ENCODE measurements at places on chromosomes 16 and 17. TPM values are rescaled to one million over a fixed set of nuclear protein-coding genes. Genes with fewer than 3 reads are reported as not detected.

Gene ST6GALNAC2
- 0.44 TPM for total RNA-seq

Gene TMEM100
- not detected for total RNA-seq

Gene SALL1
- not detected for total RNA-seq

Gene SPIRE2
- 1.0 TPM for total RNA-seq

Gene SMIM22
- total RNA-seq: not detected

Gene FOXO3B
- total RNA-seq: 6.3 TPM

Gene SLC9A5
- total RNA-seq: 1.6 TPM

Gene IL21R
- total RNA-seq: 29.3 TPM

Gene PRSS36
- total RNA-seq: 0.83 TPM

Gene DPEP3
- 3.1 TPM for total RNA-seq

Gene TUFM
- 117 TPM for total RNA-seq

Gene RBFOX1
- not detected for total RNA-seq

Gene TPSG1
- not detected for total RNA-seq

Gene RNF157
- 46.1 TPM for total RNA-seq

Gene QPRT
- 0.55 TPM for total RNA-seq

Gene NUFIP2
- 89.3 TPM for total RNA-seq

Gene SLC38A8
- not detected for total RNA-seq

Gene KRTAP4-9
- total RNA-seq: not detected

Gene CCDC144A
- 3.7 TPM for total RNA-seq

Gene RAB11FIP3
- total RNA-seq: 43.8 TPM

Gene MYO15A
- 1.5 TPM for total RNA-seq

Gene CHAD
- not detected for total RNA-seq

Gene CNGB1
- total RNA-seq: not detected

Gene ZFP3
- 12.7 TPM for total RNA-seq

All from naive thymus-derived CD8-positive, alpha-beta T cell (primary cell).